CD4-positive, alpha-beta memory T cell (primary cell): ENCODE measurements at places on chromosomes 1 and 21. TPM values are rescaled to one million over a fixed set of nuclear protein-coding genes. Genes with fewer than 3 reads are reported as not detected.

GRCh38 chr1:27416387-27417111 is 24.1 kb downstream of the GPR3 start:
- DNase-seq, result peak; percentile 61

Gene CNKSR1
- total RNA-seq, result 3.4 TPM

DNA sequence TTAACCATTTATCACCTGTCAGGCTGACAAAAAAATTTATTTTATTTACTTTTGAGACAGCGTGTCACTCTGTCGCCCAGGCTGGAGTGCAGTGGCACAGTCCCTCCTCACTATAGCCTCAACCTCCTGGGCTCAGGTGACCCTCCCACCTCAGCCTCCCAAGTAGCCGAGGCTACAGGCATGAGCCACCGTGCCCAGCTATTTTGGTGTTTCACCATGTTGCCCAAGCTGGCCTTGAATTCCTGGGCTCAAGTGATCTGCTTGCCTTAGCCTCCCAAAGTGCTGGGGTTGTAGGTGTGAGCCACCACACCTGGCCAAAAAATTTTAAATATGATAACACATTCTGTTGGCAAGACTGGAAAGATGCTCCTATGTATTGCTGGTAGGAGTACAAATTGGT is 11.1 kb downstream of the IPO9 start:
- DNase-seq, result no peak

- no peak for DNase-seq
Measured at GRCh38 chr1:94117259-94117851, 3.6 kb downstream of the ABCA4 start.

DNA sequence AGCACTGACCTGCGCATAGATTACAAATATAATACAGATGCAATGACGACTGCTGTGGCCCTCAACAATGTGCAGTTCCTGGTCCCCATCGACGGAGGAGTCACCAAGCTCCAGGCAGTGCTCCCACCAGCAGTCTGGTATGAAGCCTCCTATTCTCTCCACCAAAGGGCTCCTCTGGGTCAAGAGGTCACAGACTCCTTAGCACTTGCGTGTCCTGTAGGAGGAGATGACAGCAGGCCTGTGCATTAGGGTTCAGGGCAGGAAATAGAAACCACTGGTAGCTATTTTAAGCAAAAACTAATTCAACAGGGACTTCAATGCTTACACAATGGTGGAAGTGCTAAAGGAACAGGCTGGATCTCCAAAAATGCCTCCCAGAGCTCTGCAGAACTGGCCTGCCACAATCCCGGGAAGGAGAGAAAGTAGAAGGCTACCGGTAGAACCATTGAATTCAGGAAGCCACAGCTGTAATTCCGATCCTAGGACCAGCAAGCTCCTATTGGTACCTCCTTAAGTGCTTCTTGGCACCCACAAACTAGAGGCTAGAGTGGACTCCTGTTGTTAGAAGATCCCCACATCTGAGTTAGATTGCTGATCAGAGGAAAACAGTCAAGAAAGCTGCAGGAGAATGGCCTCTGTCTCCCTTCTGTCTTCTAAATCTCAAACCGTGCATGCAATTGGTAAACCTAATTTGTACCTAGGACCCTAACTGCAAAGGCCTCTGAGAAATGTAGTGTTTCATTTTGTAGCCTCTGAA is 12.7 kb upstream of the DYNLT5 start:
- DNase-seq, result no peak
